ENCODE measurements at places on chromosomes 2 and 18.

GRCh38 chr2:21381421-21381820 lies 257.7 kb downstream of the TDRD15 start:
- peak; percentile 95 for DNase-seq

- no peak for DNase-seq
Measured at GRCh38 chr18:21049306-21049705, 62.3 kb downstream of the ROCK1 start.

DNA sequence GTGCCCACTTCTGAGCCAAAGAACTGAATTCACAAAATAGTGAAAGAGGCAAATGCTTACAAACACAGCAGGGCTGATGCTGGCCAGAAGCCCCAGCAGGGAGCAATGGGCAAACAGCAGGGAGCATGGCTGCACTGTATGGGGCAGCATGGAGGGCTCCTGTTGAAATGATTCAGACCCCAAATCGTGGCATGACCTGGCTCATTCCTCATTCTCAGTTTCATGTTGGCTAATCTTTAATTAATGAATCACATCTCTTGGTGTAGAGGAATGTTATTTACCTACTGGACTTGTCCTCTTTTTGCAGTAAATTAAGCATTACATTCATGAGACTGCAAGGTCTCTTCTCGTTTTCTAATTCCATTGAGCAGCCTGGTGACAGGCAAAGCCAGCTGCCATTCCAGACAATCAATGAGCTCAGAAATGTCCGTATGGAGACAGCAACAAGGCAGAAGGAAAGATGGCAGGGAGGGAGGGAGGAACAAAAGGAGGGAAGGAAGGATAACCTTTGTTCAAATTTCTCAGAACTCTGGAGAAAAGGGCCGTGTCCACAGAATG lies 84.9 kb upstream of the ST8SIA3 start:
- DNase-seq: no peak

DNA sequence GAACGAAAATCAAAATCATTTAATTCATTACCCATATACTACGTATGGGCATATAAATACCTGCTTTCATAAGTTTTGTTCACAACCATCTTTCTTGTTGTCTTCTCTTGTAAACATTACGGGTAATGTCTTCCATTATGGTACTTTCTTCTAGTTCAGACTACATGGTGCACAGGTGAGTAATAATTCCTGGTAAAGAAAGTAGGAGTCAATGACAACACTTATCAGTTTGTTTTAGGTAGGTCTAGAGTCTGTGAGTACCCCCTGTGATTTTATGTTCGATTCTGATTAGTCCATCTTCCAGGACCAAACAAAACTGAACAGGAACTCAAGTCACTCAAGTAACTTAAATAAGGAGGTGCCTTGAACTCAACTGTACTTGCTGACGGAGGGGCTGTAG lies 25.2 kb upstream of the CTLA4 start:
- DNase-seq: no peak

GRCh38 chr2:238515377-238515776 lies 88.7 kb downstream of the ASB1 start:
- DNase-seq: peak; percentile 40

DNA sequence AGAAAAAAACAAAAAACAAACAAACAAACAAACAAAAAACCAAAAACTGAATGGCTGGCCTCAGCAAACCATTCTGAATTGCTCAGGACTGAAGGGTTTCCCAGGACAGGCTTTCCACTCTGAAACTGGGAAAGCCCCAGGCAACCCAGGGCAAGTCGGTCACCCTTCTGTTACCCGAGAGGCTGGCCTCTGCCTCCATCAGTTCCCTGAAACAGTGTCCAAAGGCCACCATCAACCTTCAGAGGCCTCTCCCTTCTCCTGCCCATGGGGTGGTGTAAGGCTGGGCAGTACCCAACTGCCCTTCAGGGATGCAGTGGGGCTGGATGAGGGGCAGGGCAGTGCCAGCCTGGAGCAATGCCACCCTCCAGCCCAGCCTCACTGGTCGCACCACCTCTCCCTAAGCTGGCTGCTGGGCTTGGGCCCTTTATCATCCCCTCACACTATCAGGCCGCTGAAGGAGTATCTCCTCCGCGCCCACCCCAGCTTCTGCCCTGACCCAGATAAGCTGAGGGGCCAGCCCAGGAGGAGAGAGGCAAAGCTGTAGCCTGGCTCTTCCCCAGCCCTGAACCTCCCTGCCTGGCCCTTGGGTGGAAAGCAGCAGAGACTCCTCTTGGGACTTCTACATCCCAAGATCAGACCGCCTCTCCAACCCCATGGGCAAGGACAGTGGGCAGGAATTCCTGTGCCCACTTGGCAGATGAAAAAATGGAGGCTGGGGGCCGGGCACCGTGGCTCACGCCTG lies 35.9 kb downstream of the ZFP36L2 start:
- no peak for DNase-seq

DNA sequence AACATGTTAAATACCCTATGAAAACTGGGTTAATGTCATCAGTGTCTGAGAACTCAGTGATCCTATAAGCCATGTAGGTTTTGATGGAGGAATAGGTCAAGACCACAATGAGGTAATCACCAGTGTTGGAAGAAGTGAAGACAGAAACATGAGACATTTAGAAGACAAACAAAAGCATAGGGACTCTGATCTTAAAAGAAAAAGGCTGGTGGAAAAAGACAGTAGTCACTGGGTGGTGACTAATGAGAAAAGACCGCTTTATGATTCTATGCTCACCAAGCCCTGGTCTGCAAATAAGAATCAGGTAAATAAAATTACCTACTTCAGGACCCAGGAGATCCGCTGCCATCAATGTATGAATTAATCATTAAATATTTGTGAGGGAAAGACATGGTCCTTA lies 271.9 kb downstream of the GPD2 start:
- DNase-seq: no peak

GRCh38 chr2:71536226-71536671 lies 82.9 kb downstream of the DYSF start:
- DNase-seq: no peak
